ENCODE measurements at places on chromosomes 11 and 22.

GRCh38 chr11:9972989-9973388 lies 309.1 kb downstream of the SWAP70 start:
- DNase-seq, result peak; percentile 1

GRCh38 chr11:113517361-113517760 lies 42.2 kb upstream of the DRD2 start:
- no peak for DNase-seq

DNA sequence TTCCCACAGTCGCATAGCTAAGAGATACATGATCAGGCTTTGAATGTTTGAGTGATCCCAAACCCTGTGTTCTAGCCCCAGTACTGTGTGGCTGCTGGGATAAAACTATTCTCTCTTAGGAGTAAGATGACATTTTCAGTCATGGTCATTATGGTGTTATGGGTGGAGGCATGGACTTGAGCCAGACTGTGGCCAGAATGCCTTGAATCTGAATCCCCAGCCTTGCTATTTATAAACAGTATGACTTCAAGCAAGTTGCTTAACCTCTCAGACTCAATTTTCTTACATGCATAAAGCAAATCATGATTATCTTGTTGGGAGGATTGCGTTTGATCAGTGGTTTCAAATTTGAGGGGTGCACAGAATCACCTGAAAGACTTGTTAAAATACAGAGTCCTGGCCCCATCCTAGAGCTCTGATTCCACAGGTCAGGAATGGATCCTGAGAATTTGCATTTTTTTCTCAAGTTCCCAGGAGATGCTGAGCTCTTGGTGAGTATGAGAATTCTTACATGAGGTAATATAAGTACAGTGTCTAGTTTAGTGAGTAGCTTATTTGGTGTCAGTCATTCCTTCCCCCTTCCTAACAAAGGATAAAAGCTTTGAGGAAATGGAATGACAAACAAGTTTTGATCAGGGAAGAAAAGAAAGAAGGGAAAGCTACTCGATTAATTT lies 571.7 kb downstream of the METTL15 start:
- no peak for DNase-seq

- DNase-seq, result no peak
These were observed 3.2 kb upstream of the BIRC2 start for GRCh38 chr11:102343809-102344208.

- no peak for DNase-seq
These were observed 4.2 kb upstream of the STIP1 start for GRCh38 chr11:64181506-64182411.

GRCh38 chr22:47051441-47052071 lies 289.1 kb downstream of the TBC1D22A start:
- no peak for DNase-seq

DNA sequence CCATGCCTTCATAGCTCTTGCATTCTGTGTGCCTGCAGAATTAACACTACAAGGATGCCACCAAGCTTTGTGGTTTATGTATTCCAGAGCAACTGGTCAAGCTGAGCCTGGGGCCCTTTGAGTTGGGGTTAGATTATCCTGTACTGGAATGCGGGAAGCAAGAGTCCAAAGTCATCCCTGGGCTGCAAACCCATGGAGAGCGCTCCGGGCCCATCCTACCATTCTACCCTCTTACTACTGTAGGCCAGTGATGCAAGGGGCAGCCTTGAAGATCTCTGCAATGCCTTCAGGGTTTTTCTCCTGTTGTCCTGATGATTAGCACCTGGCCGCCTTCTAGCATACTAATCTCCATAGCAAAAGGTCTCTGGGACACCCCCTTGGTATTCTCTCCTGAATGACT lies 51.3 kb downstream of the TUG1 start:
- DNase-seq, result no peak

DNA sequence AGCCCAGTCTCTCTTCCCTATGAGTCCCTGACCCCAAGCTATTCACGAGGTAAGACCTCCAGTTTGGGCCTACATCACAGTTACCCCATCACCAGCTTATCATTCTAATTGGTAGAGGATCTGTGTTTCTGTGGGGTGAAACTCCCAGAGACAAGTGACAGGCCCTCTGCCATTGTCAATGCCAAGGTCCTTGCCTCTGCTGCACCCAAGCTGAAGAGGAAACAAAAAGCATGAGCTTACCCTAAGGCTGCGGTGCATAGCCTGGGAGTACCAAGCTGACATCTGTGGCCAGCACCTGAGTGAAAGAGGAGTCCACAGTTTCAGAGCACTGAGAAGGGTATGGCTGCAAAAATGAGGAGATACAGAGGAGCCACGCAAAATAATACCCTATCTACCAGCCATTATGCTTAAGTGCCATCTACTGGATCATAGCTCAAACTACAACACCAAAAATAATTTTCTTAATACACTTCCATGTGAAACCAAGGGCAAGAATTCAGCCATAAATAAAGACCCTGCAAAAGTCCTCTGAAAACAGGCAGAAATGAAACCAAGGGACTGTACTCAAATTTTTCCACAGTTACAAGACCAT lies 62.3 kb upstream of the ANO5 start:
- no peak for DNase-seq

GRCh38 chr11:20162824-20163782 lies 2.8 kb upstream of the DBX1 start:
- DNase-seq, result no peak

GRCh38 chr22:42412744-42413333 lies 19.4 kb downstream of the NFAM1 start:
- DNase-seq, result no peak

GRCh38 chr11:36427876-36428275 lies 82.2 kb downstream of the TRAF6 start:
- no peak for DNase-seq

DNA sequence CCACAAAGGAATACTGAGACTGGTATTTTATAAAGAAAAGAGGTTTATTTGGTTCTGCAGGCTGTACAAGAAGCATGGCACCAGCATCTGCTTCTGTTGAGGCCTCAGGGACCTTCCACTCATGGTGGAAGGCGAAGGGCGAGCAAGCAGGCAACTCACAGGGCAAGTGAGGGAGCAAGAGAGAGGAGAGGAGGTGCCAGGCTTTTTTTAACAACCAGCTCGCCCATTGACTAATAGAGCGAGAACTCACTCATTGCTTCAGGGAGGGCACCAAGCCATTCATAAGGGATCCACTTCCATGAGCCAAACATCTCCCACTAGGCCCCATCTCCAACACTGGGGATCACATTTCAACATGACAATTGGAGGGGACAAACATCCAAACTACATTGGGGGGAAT lies 1.2 kb downstream of the PTS start:
- DNase-seq, result no peak

DNA sequence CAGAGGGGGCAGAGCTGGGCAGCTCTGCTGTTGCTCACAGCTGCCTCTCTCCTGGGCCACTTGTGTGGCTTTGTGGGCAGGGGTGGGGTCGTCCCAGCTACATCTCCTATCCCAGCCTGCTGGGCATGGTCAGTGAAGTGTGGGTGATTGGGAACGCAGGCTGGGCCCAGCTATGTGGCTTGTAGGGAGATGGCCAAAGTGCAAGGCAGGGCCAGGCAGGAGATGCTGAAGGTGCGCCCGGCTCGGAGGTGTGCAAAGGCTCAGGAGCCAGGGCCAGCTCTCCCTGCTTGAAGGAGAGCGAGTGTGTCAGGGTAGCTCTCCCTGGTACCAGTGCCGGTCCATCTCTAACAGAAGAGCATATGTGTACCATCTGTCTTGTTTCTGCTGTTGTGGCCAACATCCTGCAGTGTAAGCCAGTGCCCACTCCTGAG lies 8.4 kb upstream of the RANBP1 start:
- no peak for DNase-seq

DNA sequence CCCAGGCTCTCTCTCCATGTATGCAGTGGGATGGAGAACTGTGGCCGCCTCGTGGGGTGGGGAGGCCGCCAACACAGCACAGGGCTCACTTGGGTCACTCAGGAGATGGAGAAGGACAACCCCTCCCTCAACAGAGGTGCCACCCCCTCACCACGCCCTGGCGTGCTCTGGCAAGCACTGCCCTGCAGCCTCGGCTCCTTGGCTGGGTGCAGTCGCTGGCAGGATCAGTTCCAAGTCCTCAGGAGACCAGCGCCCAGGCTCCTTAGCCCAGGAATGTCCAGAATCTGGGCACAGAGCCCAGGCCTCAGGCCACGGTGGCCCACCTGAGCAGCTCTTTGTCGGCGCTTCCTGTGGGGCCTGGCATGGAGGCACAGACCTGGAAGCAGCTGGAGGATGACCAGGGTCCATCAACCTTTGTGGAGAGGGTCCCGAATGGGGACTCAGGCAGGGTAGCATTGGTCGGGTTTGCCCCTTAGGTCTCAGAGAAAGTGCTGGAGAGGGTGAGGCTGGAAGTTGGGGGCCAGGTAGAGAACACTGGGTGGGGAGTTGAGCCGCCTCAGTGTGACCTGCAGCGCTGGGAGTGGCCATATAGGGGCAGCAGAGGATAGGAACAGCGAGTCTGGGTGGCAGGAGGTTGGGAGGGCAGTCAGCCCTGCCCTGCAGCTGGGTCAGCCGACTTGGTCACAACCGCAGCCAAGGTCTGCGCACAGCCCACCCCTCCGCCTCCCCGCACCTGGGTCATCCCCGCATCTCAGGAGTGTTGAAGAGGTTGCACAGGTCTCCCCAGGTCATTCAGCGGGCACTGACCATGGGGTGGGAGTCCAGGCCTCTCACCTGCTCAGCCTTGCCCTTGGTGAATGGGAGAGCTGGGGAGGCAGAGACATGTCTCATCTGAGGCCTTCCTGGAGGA lies 8.2 kb downstream of the SUSD2 start:
- DNase-seq, result no peak

GRCh38 chr22:24867323-24868022 lies 61.5 kb downstream of the SGSM1 start:
- DNase-seq, result no peak

- peak; percentile 2 for DNase-seq
These were observed 41.8 kb downstream of the OSBPL5 start for GRCh38 chr11:3123305-3123704.

GRCh38 chr11:84720706-84721402 lies 906.3 kb downstream of the DLG2 start:
- no peak for DNase-seq

DNA sequence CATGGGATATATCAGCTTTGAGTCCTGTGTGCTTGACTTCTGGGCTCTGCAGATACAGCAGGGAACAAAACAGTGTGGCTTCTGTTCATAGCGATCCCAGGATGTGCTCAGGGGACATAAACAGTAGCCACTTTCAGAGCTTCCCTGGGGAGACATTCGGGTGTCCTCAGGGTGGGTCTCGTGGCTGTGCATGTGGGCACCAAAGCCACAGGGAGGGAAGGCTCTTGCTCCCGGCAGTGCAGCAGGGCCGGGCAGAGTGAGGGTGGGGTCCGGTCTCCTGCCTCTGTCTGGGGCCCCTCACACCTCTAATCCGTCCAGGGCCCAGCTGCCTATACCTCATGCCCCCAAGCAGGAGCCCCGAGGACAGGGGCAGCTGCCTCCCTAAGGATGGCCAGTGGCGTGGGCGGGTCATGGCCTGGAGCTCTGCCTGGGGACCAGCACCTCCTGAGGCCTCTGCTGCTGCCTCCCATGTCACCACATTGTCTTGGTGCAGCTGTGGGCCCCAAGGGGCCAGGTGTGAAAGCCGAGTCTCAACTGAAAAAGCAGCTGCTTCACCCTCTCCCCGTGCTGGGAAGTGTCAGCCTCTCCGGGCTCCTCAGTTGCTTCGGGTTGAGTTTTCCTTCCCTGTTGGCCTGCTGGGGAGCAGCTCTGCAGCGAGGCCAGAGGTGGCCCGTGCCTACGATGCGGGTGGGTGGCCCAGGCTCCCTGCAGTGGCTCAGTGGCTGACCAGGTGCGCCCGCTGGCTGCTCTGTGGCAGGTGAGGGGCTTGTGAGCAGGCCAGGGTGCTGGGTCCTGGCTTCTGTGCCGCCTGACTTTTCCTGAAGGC lies 3.8 kb downstream of the TPCN2 start:
- no peak for DNase-seq

GRCh38 chr11:64334764-64335735 lies 5.0 kb upstream of the CCDC88B start:
- DNase-seq, result no peak

DNA sequence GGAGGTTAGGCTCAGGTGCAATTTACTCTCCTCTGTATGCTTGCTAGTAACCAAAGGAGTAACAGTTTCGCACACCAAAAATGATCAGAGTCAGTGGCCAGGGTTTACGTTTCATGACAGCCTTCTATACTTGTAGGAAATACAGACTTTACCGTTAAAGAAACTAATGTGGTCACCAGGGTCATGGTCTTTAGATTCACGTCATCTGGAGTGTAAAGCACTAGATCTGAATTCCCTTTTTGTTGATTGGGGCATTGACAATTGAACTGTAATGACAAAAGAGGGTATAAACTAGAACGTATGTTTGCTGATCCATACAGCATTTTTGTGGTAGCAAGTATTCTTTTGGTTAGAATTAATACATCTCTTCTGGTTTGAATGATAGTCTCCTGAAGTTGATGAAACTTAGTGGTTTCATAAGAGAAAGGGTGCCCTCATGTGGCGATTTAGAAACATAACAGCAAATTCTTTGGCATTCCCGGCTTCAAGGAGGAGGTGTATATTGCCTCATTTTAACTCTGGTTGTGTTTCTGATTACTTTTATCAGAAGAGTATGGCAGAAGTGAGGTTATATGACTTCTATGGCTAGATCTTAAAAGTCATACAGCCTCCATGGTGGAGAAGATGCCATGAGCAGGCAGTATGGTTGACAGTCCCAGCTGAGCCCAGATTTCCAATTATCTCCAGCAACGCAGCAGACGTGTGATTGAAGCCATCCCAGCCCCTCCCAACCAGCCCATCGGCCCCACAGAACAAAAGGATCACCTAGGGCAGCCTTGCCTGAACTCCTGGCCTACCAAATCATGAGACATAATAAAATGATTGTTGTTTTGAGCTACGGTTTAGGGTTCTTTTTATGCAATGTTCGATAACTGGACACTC lies 35.1 kb downstream of the MMP7 start:
- DNase-seq, result peak; percentile 49

GRCh38 chr11:59841514-59841913 lies 3.8 kb downstream of the CBLIF start:
- DNase-seq, result no peak

GRCh38 chr11:128928400-128928799 lies 14.3 kb downstream of the TP53AIP1 start:
- no peak for DNase-seq

DNA sequence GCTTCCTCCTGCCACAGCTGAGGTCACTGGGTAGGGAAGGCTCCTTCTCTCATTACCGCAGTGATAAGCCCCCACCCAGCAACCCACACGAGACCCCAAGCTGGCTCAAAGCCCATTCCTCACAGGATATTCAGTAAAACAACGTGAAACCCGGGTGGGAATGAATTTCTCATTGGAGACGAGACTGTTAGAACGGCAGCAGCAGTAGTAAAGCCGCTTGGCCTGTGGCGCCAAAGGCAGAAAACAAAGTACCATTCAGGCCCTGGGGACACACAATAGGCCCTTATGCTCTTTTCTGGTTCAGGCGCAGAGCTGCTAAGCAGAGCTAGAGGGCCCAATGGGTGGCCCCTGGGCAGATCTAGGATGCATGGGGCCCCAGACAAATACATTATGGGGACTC lies 45.3 kb downstream of the PC start:
- no peak for DNase-seq

DNA sequence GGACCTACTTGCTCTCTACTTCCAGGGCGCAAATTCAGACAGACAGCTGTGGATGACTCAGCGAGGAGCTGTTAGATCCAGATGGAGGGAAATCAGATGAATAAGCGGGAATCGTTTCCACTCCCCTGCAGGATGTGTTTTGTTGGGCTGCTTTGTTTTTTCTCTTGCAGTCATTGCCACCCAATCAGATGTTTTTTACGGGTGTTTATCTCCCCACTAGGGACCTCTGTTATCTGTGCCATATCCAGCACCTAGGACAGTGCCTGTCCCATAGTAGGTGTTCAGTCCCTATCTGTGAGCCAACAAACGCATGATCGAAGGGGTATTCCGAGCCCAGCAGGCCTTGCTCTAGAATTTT lies 51.1 kb upstream of the PARVG start:
- DNase-seq, result no peak

All from T-helper 2 cell (primary cell).